ENCODE measurements at places on chromosomes 6 and 20. TPM values are rescaled to one million over a fixed set of nuclear protein-coding genes. Genes with fewer than 3 reads are reported as not detected.

GRCh38 chr6:105014954-105015353, 58.0 kb downstream of the LIN28B start:
- H3K4me1 ChIP-seq: no peaks in the 10 kb centered on the region
- H3K27ac ChIP-seq: no peak overlapping the region
- H3K36me3 ChIP-seq: no peaks in the 10 kb centered on the region
- H3K27me3 ChIP-seq: no peaks in the 10 kb centered on the region

TMEM14B gene
- total RNA-seq: 92.6 TPM

CGA gene
- not detected for total RNA-seq

GRCh38 chr20:24993337-24994185, 1.0 kb upstream of the APMAP start:
- H3K4me3 ChIP-seq: peak overlapping the region; percentile 96
- no peaks in the 10 kb centered on the region for H3K27me3 ChIP-seq
- H3K36me3 ChIP-seq: peaks cover 17% of the 10 kb centered on the region
- no peak for DNase-seq

DNA sequence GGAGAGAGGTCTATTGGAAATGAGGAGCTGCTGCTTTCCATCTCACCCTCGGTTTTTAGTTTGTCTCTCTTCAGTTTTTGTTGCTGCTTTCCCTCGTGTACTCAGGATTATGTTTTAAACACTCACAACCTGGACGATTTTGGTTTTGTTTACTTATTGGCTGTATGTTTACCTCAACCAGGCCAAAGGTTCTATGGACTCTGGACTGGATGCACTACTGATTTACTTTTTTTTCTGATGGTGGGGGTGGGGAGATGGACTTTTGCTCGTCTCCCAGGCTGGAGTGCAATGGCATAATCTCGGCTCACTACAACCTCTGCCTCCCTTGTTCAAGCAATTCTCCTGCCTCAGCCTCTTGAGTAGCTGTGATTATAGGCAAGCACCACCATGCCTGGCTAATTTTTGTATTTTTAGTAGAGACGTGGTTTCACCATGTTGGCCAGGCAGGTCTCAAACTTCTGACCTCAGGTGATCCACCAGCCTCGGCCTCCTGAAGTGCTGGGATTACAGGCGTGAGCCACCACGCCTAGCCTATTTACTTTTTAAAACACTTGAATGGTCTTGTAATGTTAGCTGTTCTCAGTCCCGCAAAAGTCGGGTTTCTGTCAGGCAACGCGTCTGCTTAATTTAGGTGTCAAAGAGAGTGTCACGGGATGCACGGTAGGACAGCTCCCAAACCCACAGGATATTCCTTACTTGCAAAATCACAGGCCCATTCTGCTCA, 148.2 kb upstream of the RIPOR2 start:
- no peak for DNase-seq
- peaks cover 42% of the 10 kb centered on the region for H3K36me3 ChIP-seq
- peaks cover 10% of the 10 kb centered on the region for H3K4me1 ChIP-seq
- H3K4me3 ChIP-seq: no peak overlapping the region
- no peak overlapping the region for H3K27ac ChIP-seq
- no peaks in the 10 kb centered on the region for H3K27me3 ChIP-seq

RRP36 gene
- total RNA-seq: 84.3 TPM

KCNK16 gene
- not detected for total RNA-seq

TCP11 gene
- total RNA-seq: not detected

- H3K27ac ChIP-seq: no peak overlapping the region
- H3K36me3 ChIP-seq: peaks cover 66% of the 10 kb centered on the region
- no peak overlapping the region for H3K4me3 ChIP-seq
These were observed 37.4 kb downstream of the MDN1 start for GRCh38 chr6:89782222-89782621.

GRCh38 chr20:47351643-47352331, 4.7 kb downstream of the ZMYND8 start:
- H3K27me3 ChIP-seq: no peaks in the 10 kb centered on the region
- H3K4me1 ChIP-seq: peaks cover 28% of the 10 kb centered on the region
- no peak overlapping the region for H3K4me3 ChIP-seq
- H3K36me3 ChIP-seq: peaks cover 35% of the 10 kb centered on the region
- DNase-seq: no peak

TFAP2D gene
- total RNA-seq: not detected

DNA sequence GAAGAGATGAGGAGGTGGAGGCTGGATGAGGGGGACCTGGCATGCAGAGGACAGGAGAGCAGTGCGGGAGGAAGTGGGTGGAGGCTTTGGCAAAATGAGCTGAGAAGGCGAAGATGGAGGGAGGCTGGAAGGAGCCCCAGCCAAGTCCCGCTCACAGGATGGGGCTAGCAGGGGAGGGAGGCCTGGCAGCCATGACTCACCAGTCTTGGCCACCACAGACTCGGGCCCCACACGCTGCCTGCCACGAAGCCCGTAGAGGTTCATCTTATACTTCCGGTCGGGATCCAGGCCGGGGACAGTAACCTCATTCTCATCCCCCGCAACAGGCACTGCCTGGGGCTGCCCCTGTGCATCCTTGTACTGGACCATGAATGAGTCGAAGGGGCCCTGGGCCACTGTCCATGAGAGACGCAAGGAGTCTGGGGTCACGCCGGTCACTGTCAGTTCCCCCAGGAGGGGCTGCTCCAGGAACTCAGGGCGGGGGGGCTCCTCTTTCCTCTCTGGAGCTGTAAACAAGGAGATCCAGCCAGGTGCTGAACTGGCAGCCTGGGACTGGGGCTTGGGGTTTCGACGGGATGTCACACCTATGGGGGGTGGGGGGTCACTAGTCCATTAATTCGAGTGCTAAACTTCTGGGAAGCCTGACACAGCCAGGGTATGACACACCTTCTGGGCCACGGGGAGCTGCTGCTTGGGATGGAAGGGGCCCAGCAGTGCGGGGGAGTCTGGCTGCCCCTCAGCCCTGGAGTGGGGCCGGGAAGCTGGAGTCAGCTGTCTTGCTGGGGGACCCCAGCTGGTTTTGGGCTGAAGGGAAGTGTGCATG, 27.8 kb downstream of the TNXB start:
- no peaks in the 10 kb centered on the region for H3K36me3 ChIP-seq
- H3K4me1 ChIP-seq: peaks cover 6% of the 10 kb centered on the region
- no peak for DNase-seq
- no peak overlapping the region for H3K27ac ChIP-seq

GRCh38 chr6:142334294-142334693, 32.5 kb downstream of the ADGRG6 start:
- H3K4me1 ChIP-seq: peaks cover 16% of the 10 kb centered on the region
- H3K27ac ChIP-seq: no peak overlapping the region
- DNase-seq: no peak
- no peaks in the 10 kb centered on the region for H3K27me3 ChIP-seq
- no peak overlapping the region for H3K4me3 ChIP-seq

- no peaks in the 10 kb centered on the region for H3K4me1 ChIP-seq
- H3K36me3 ChIP-seq: no peaks in the 10 kb centered on the region
- no peak overlapping the region for H3K27ac ChIP-seq
- H3K27me3 ChIP-seq: no peaks in the 10 kb centered on the region
- H3K4me3 ChIP-seq: no peak overlapping the region
These were observed 381.9 kb downstream of the THBS2 start for GRCh38 chr6:168871642-168872315.

- H3K27me3 ChIP-seq: no peaks in the 10 kb centered on the region
- H3K36me3 ChIP-seq: no peaks in the 10 kb centered on the region
- DNase-seq: no peak
- no peaks in the 10 kb centered on the region for H3K4me1 ChIP-seq
- no peak overlapping the region for H3K27ac ChIP-seq
- no peak overlapping the region for H3K4me3 ChIP-seq
These were observed 904.5 kb upstream of the EPHA7 start for GRCh38 chr6:94323853-94324252.

- no peaks in the 10 kb centered on the region for H3K27me3 ChIP-seq
- H3K4me1 ChIP-seq: peaks cover 4% of the 10 kb centered on the region
- H3K27ac ChIP-seq: no peak overlapping the region
- DNase-seq: no peak
- no peaks in the 10 kb centered on the region for H3K36me3 ChIP-seq
These were observed 143.4 kb downstream of the BCKDHB start for GRCh38 chr6:80249897-80250296.

C6orf58 gene
- total RNA-seq: not detected

TREML1 gene
- not detected for total RNA-seq

All from activated CD8-positive, alpha-beta T cell treated with anti-CD3 and anti-CD28 coated beads, Interleukin-2, amount 10 ng/mL, durations not matched to agents 7 days and 5 days (primary cell).